ENCODE measurements at places on chromosomes 7 and 10. TPM values are rescaled to one million over a fixed set of nuclear protein-coding genes. Genes with fewer than 3 reads are reported as not detected.

The H2BK1 gene
- total RNA-seq, result not detected

The AKR1C8 gene
- not detected for total RNA-seq

The CPA2 gene
- not detected for total RNA-seq

The ACSL5 gene
- 0.91 TPM for total RNA-seq

The C10orf67 gene
- not detected for total RNA-seq

The IGF2BP3 gene
- total RNA-seq, result 74.1 TPM

The RSU1 gene
- total RNA-seq, result 75.5 TPM

The DENND2A gene
- total RNA-seq, result 5.8 TPM

The CNNM1 gene
- not detected for total RNA-seq

The CNPY1 gene
- total RNA-seq, result not detected

The CDH23 gene
- 0.29 TPM for total RNA-seq

The ACHE gene
- total RNA-seq, result 1.5 TPM

The PRLHR gene
- not detected for total RNA-seq

The OR6V1 gene
- not detected for total RNA-seq

The SLC13A4 gene
- not detected for total RNA-seq

The ZNF467 gene
- not detected for total RNA-seq

The CPA1 gene
- 0.34 TPM for total RNA-seq

The KLF6 gene
- 20.4 TPM for total RNA-seq

The EGR2 gene
- total RNA-seq, result 0.09 TPM

Data from A172 (cell line).